Left hindlimb (tissue), 1 donor: ENCODE measurements at places on chromosomes 2 and 18.

DNA sequence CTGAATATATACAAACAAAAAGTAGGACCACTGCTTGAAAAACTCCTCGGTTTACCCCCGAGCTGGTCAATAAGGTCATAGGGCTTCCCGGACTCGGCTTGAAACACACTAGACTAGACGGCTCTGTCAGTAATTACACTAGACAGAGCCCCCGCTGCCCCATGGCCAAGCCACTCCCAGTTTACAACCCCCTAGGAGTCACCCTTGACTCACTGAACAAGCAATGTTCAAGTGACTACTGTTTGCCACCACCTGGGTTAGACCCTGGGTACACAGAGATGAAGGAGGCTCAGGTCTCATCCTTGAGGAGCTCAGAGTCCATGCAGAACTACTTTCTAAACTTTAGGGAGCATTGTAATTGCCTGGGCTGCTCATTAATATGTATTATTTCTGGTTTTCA lies 13.7 kb upstream of the PRELID3A start:
- no peak for DNase-seq

GRCh38 chr2:45706033-45706432 lies 54.6 kb downstream of the PRKCE start:
- DNase-seq, result no peak

DNA sequence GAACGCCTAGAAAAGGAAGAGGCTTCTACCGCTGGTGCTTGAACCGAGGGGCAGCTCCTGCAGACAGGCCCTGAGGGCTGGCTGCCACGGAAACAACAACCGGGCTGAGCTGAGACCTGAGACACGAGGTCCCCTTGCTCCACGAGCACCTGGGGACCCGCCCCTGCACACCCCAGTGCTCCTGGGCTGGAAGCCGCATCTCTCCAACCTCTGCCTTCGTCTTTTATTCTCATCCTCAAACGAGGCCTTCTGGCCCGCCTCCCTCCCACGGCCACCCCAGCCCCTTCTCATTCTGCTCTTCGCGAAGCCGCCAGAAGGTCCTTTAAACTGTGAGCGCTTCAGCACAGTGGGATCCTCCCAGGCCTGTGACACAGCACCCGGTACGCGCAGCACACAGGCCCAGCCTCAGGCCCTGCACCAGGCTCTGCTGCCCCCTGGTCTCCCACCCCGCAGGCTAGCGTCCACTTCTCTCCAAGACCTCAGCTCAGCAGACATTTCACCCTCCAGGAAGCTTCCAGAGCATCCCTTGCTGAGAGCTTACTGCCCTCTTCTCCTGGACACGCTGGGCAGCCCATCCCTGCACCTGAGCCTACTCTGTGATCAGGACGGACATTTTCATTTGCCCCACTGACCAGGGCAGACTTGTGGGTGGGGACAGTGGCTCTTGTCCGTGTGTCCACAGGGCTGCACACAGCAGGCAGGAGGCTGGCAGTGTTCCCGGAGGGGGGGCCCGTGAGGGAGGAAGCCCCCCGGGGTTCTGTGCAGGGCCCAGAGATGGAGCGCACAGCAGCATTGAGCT lies 149.7 kb downstream of the PXDN start:
- no peak for DNase-seq

GRCh38 chr2:108640731-108641130 lies 78.6 kb upstream of the RANBP2 start:
- no peak for DNase-seq

DNA sequence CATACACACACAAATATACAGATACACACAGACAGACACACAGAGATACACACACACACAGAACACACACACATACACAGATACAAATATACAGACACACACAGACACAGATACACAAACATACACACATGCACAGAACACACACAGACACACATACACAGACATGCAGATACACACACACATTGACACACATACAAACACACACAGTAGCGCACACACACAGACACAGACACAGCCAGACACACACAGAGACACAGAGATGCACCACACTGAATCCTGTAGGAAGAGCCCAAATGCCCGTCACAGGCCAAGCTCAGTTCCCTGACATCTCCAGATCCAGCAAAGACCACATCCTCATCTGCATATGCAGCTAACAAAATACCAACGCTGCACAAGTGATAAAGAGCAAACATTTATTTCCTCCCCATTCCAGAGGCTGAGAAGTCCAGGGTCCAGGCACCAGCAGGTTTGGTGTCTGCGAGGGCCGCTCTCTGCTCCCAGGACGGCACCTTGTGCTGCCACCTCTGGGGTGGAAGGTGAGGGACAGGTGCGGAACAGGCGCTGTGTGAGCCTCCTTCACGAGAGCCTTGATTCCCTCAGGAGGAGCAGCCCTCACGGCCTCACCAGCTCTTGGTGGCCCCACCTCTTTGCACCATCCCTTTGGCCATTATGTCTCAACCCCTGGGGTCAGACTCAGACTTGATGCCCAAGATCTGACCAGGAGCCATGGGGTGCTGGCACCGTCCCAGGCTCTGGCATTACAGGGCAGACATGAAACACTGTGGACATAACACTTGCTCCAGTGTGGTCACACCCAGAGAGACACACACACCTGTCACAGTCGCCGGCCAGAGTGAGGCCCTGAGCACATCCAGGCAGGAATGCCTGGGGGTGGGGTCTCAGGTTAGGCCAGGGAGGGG lies 108.7 kb downstream of the NDUFA10 start:
- DNase-seq, result no peak

- DNase-seq, result no peak
These were observed 38.5 kb downstream of the ROCK2 start for GRCh38 chr2:11305958-11306357.

DNA sequence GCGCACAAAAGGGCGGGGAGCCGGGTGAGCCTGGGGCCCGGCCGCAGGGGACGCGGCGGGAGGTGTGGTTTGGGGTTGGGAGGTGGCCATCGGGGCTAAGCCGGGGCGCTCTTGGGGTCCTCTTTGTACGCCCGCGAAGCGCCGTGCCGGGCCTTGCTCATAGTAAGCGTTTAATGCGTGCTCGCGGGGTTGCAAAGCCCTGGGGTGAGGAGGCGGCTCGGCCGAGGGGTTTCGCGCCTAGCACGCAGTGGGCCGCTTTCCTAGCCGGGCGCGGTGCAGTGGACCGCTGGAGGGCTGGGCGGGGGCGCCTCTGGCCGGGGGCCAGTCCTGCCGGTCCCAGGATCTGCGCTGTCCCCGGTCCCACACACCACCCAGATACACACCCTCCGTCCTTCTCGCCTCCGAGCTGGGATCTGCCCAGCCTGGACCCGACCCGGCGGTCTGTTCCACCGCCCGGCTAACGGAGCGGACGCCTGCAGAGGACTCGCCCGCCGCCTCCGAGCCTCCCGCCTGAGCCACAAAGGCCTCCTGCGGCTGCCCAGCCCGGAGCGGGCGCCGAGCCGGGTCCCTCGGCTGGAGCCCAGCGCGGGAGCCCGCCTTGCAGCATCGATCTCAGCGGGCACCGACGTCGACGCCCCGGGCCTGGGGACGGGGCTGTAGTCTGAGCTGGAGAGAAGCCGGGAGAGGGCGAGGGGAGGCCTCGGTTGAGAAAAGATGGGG lies 564 bp downstream of the DPYSL5 start:
- DNase-seq, result peak; percentile 37

- no peak for DNase-seq
These were observed 138.1 kb downstream of the BARD1 start for GRCh38 chr2:214671319-214671885.

DNA sequence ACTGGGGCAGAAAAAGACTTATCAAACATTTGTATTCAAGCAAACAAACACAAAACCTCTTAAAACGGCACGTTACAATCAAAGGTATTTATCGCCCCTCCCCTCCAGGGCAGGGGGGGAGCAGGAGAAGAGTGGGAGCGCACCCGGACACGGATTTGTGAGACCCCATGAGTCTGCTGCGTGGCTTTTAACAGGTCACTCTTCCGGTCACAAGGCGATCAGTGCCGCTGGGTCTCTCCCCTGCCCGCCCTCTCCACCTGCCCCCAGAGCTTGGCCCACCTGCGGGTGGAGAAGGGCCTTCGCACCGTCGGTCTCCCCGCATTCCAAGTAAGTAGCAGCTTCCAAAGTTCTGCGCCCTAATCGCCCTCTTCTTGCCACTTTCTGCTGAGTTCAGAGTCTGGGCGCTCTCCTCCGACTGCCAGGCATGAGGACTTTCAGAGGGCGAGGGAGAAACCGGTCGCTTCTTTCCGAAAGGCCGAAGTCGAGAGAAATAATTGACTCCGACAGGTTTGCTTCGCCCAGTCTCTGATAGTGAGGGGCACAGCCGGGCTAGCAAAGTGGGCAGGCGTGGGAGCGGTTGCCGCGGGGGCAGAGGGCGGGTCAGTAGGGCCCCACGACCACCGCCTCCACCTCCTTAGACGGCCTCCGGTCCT lies 800 bp downstream of the RPRM start:
- DNase-seq, result no peak

- DNase-seq, result no peak
These were observed 13.9 kb upstream of the MCM6 start for GRCh38 chr2:135890149-135890548.

GRCh38 chr2:69582582-69583176 lies 60.9 kb downstream of the AAK1 start:
- no peak for DNase-seq

- no peak for DNase-seq
These were observed 245.6 kb upstream of the RASGRP3 start for GRCh38 chr2:33230842-33231241.

- DNase-seq, result no peak
These were observed 15.7 kb upstream of the TTC39C start for GRCh38 chr18:23998820-23999219.

- DNase-seq, result peak; percentile 73
These were observed 90.6 kb downstream of the TWIST2 start for GRCh38 chr2:238938401-238939055.

- no peak for DNase-seq
These were observed 1995.5 kb upstream of the CELF4 start for GRCh38 chr18:39561126-39561525.

GRCh38 chr2:152093464-152093863 lies 5.4 kb downstream of the CACNB4 start:
- DNase-seq, result peak; percentile 40

- no peak for DNase-seq
These were observed 85.3 kb downstream of the VWA3B start for GRCh38 chr2:98172150-98172765.

- DNase-seq, result no peak
These were observed 130.6 kb downstream of the AKAIN1 start for GRCh38 chr18:5066380-5066977.

GRCh38 chr18:48743886-48744285 lies 205.1 kb downstream of the CTIF start:
- DNase-seq, result no peak

DNA sequence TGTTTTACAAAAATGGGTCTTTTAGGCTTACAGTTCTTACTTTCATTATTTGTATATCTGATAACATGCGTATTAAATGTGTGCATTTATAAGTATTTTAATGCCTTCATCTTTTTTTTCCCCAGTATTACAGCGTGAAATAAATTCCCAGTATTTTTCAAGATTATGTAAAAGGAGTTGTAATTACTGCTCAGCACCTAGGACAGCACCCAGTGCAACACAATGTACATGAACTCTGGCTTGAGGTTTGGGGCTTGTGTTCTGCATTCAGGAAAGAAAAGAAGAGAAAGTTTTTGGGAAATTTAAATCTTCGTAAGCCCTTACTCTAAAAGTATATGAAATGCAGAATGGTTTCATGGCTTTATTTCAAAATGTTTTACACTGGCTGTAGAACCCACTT lies 16.7 kb downstream of the ZNF638 start:
- DNase-seq, result no peak

- no peak for DNase-seq
These were observed 32.0 kb downstream of the CENPO start for GRCh38 chr2:24824966-24825882.

- no peak for DNase-seq
These were observed 9.5 kb upstream of the IL1B start for GRCh38 chr2:112846031-112846430.

GRCh38 chr2:16123421-16123820 lies 183.1 kb downstream of the MYCN start:
- no peak for DNase-seq

DNA sequence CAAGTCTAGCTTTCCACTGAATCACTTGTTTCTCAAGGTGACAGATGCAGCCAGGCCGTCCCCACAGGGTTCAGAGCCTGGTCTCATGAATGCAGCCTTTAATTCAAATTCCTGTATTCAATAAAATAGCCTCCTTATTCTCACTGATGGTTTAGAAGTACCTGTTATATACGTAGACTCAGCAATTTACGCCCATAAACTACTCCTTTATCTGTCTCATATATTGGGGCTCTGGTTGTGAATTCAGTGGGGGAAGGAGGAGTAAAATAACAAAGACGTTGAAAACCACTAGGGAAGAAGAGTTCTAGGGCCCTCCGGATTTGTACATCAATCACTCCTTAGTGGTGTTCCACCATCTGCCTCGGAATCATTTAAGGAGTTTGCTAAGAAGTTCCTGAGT lies 1.7 kb downstream of the OBSL1 start:
- DNase-seq, result no peak

GRCh38 chr2:60819155-60819862 lies 62.1 kb upstream of the REL start:
- DNase-seq, result no peak

DNA sequence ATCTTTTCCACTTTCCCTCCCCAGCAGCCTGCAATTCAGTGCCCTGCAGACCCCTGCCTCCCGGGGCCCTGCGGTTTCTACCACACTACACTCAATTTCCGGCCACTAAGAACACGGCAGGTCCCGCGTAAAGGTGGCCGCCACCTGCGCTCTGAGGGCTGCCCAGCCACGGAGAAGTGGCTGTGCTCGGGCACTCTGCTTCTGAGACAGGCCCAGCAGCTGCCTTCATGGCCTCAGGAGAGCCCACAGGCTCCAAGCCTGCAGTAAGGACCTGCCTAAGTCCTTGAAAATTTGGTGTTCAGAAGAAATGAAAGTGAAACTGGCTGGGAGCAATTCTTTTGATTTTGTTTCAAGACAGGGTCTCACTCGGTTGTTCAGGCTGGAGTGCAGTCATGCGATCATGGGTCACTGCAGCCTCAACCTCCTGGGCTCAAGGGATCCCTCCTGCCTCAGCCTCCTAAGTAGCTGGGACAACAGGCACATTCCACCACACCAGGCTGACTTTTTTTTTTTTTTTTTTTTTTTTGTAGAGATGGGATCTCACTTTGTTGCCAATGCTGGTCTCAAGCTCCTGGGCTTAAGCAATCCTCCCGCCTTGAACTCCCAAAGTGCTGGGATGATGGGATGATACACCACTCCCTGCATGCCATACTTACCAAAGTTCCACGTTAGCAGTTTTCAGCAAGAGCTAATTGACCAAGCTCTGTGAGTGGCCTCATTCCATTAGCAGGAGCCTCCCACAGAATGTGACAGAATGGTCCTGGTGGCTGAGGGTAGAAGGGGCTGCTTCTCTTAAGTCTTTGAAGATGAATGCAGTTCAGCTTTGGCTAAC lies 14.6 kb upstream of the ALPP start:
- DNase-seq, result no peak

GRCh38 chr18:73835656-73836364 lies 311.8 kb downstream of the FBXO15 start:
- DNase-seq, result no peak
